Pericardium fibroblast (primary cell): ENCODE measurements at places on chromosomes 1 and 21. TPM values are rescaled to one million over a fixed set of nuclear protein-coding genes. Genes with fewer than 3 reads are reported as not detected.

RHD gene
- total RNA-seq = not detected in 2 replicates

SERPINC1 gene
- total RNA-seq = not detected in 2 replicates

XCL2 gene
- not detected in 2 replicates for total RNA-seq

FAM72B gene
- total RNA-seq = 0.26 and 0.58 TPM in 2 replicates

NUF2 gene
- total RNA-seq = 0.60 and 1.1 TPM in 2 replicates

OR2W3 gene
- 0.12 TPM in 1 of 2 replicates, not detected in the other for total RNA-seq

TSPEAR gene
- total RNA-seq = not detected in 2 replicates

WNT3A gene
- total RNA-seq = not detected in 2 replicates

TRIM63 gene
- total RNA-seq = 0.70 TPM in 1 of 2 replicates, not detected in the other

PDC gene
- not detected in 2 replicates for total RNA-seq

TEKT2 gene
- not detected in 2 replicates for total RNA-seq

INAVA gene
- total RNA-seq = 0.82 TPM in 1 of 2 replicates, not detected in the other

PLA2G2C gene
- not detected in 2 replicates for total RNA-seq

ADCY10 gene
- total RNA-seq = not detected in 2 replicates

BSND gene
- total RNA-seq = not detected in 2 replicates

BNIPL gene
- 0.17 TPM in 1 of 2 replicates, not detected in the other for total RNA-seq

OR6F1 gene
- not detected in 2 replicates for total RNA-seq

FAM177B gene
- total RNA-seq = not detected in 2 replicates

ZBTB18 gene
- 1.9 and 7.0 TPM in 2 replicates for total RNA-seq

LCE2B gene
- total RNA-seq = not detected in 2 replicates

S100A2 gene
- not detected in 2 replicates for total RNA-seq

MYOM3 gene
- total RNA-seq = 0.12 and 0.60 TPM in 2 replicates

PKP1 gene
- total RNA-seq = not detected in 2 replicates

TIAM1 gene
- total RNA-seq = 2.2 and 2.6 TPM in 2 replicates

ADSS2 gene
- 21.9 and 25.9 TPM in 2 replicates for total RNA-seq

ATP1A4 gene
- not detected in 2 replicates for total RNA-seq

E2F2 gene
- total RNA-seq = under 0.01 and 0.12 TPM in 2 replicates

SLC6A17 gene
- total RNA-seq = 0.26 TPM in 1 of 2 replicates, not detected in the other

RNU1-1 gene
- total RNA-seq = under 0.01 TPM in 2 replicates

GPR37L1 gene
- not detected in 2 replicates for total RNA-seq

APCS gene
- not detected in 2 replicates for total RNA-seq

ALPL gene
- 4.0 and 11.2 TPM in 2 replicates for total RNA-seq

CTSS gene
- 0.35 and 0.85 TPM in 2 replicates for total RNA-seq

RNU1-3 gene
- total RNA-seq = under 0.01 TPM in 2 replicates

C1QTNF12 gene
- total RNA-seq = 0.26 and 3.9 TPM in 2 replicates

RHBDL2 gene
- under 0.01 TPM in 1 of 2 replicates, not detected in the other for total RNA-seq

OR2T11 gene
- total RNA-seq = not detected in 2 replicates

SCCPDH gene
- total RNA-seq = 20.2 and 25.8 TPM in 2 replicates

SHE gene
- 0.12 and 0.43 TPM in 2 replicates for total RNA-seq

RSPO1 gene
- total RNA-seq = 0.17 and 8.6 TPM in 2 replicates

KCNAB2 gene
- total RNA-seq = 4.6 and 8.3 TPM in 2 replicates

IFI44L gene
- total RNA-seq = 1.1 and 34.7 TPM in 2 replicates

CD1B gene
- not detected in 2 replicates for total RNA-seq

GFI1 gene
- 0.34 TPM in 1 of 2 replicates, not detected in the other for total RNA-seq

TMEM81 gene
- total RNA-seq = 0.77 and 2.3 TPM in 2 replicates

CD160 gene
- total RNA-seq = not detected in 2 replicates

CHD1L gene
- total RNA-seq = 18.0 and 32.9 TPM in 2 replicates

VPS45 gene
- total RNA-seq = 17.2 and 22.5 TPM in 2 replicates

DMBX1 gene
- not detected in 2 replicates for total RNA-seq

SEMA4A gene
- total RNA-seq = 0.47 and 1.6 TPM in 2 replicates

FCRL6 gene
- not detected in 2 replicates for total RNA-seq

CDC42BPA gene
- 19.4 and 25.5 TPM in 2 replicates for total RNA-seq

GUCA2B gene
- not detected in 2 replicates for total RNA-seq

FMO1 gene
- total RNA-seq = 4.4 and 25.3 TPM in 2 replicates

KRTAP19-3 gene
- total RNA-seq = not detected in 2 replicates

NEGR1 gene
- total RNA-seq = 3.0 and 9.2 TPM in 2 replicates

OR2L5 gene
- total RNA-seq = not detected in 2 replicates

PDE4B gene
- 3.6 and 12.6 TPM in 2 replicates for total RNA-seq
